ENCODE measurements at places on chromosomes 3 and 15. TPM values are rescaled to one million over a fixed set of nuclear protein-coding genes. Genes with fewer than 3 reads are reported as not detected.

HRG gene
- polyA plus RNA-seq = not detected

PLCB2 gene
- polyA plus RNA-seq = 8.0 TPM

ZNF662 gene
- polyA plus RNA-seq = not detected

ZIC1 gene
- polyA plus RNA-seq = not detected

TM6SF1 gene
- 0.76 TPM for polyA plus RNA-seq

TBC1D21 gene
- not detected for polyA plus RNA-seq

CFAP92 gene
- 0.52 TPM for polyA plus RNA-seq

TERB2 gene
- not detected for polyA plus RNA-seq

APOD gene
- 0.77 TPM for polyA plus RNA-seq

COLQ gene
- 0.68 TPM for polyA plus RNA-seq

CD80 gene
- 44.5 TPM for polyA plus RNA-seq

GRCh38 chr3:11845651-11846050 lies 1.0 kb downstream of the TAMM41 start:
- no peak for DNase-seq

DNA sequence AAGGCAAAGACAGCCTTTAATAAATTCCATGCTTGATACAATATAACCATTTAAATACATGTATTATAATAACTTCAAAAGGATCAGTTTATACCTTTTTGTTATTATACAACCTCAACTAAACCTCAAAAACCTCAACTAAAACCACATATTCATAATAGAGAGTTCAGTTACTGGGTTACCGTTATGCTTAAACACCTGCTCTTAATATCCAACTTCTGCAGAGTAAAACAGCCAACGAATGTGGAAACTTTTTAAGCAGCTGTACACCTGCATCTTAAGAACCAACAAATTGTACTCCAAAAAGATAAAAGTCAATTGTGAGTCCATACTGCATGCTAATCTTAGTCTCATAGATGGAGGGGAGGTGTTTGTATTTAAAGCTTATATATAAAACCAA lies 53.5 kb downstream of the TFDP2 start:
- DNase-seq = no peak

- peak; percentile 57 for DNase-seq
These were observed 58.7 kb upstream of the CHST2 start for GRCh38 chr3:143060906-143061305.

DNA sequence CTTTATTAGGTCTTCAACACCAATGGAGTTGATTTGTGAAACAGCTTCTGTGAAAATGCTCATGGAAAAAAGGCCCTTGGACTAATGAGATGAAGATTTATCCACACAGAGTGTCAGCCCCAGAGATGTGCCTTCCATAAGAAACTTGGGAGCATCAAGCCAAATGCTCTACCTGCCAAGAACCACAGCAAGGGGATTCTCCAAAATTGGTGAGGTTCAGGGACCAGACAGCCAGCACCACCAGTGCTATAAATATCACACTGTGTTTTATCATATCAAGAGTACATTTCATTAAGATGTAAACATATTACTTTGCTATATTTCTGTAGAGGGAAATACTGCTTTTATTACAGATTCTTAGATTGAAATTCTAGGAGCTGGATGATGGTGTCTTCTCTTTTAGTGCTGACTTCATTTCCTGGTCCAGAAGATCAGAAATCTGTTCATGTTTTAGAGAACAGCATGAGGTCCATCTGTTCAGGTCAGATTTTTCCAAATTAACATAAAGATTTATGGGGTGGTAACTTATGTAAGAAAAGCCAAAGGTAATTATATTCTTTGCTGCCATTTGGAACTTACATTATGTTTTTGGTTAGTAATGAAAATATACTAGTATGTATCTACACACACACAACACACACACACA lies 17.7 kb downstream of the SLC35G2 start:
- no peak for DNase-seq

GRCh38 chr3:44098656-44099415 lies 142.8 kb upstream of the TOPAZ1 start:
- DNase-seq = no peak

DNA sequence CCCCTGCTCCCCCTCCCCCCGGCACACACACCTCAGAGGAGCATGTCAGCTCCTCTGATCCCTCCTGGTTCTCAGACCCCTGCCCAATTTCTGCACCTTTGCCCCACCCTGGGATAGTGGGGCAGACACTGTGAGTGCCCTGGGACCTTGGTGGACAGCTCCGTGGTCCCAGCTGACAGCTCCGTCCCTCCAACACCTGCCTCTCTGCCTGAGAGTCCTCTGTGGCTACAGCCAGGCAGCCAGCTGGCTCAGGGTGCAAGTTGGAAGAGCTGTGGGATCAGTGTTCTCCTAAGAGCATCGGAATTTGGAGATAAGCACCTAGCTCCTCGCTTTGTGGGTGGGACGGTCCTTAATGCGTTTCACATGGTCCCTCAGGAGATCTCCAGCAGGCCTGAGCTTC lies 43.7 kb upstream of the PGPEP1L start:
- DNase-seq = no peak

DNA sequence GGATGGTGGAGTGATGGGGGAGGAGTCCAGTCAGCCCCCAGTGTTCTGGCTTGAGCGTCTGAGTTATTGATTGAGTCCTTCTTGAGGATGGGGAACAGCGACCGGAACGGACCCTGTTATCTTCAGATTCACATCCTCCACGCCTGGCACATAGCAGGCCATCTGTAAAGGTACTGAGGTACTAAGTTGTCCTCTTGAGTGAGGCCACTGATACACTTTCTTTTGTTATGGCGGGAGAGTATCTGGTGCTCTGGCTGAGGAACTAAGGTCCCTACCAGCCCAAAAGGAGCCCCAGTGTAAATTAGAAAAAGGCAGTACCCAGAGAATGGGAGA lies 16.7 kb upstream of the HRH1 start:
- DNase-seq = no peak

DNA sequence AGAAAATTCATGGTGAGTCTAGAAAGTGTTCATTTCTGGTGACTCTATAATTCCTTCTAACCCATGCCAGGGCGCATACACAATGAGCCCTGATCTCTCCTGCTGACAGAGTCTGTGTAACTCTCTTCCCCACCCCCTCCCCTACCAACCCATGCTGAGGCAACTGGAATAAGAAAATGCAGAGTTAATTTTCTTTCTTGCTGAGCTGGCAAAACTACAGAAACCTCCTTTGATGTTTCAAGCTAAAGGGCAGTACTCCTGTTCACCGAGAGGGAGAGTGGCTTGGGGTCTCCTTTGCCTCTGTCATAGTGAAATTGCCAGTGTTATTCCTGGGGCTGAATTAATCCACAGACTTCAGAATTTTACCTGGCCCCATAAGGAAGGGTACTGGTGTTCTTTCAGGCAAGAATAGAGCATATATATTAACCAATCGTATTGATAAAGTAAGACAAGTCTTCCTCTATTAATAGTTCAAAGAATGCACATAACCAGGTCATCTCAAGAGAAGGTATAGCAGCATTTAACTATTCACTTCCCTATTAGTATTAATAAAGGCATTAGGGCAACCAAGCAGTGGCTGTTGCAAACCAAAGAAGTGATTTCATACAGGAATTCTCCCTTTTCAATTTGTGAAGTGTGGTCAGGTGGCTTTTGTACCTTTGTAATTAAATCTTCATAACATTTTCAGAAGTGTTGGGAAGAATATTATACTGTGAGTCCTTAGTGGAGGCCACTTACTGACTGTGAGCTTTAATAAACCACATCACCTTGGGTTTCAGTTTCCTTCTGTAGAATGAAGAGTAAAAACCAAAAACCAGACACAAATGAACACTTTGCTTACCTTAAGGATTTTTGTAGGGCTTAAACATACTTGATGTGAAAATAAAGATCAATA lies 4.1 kb downstream of the GAP43 start:
- DNase-seq = no peak

GRCh38 chr3:33883538-33883950 lies 85.1 kb downstream of the PDCD6IP start:
- DNase-seq = no peak

GRCh38 chr3:50297896-50298725 lies 1.1 kb downstream of the HYAL3 start:
- no peak for DNase-seq

DNA sequence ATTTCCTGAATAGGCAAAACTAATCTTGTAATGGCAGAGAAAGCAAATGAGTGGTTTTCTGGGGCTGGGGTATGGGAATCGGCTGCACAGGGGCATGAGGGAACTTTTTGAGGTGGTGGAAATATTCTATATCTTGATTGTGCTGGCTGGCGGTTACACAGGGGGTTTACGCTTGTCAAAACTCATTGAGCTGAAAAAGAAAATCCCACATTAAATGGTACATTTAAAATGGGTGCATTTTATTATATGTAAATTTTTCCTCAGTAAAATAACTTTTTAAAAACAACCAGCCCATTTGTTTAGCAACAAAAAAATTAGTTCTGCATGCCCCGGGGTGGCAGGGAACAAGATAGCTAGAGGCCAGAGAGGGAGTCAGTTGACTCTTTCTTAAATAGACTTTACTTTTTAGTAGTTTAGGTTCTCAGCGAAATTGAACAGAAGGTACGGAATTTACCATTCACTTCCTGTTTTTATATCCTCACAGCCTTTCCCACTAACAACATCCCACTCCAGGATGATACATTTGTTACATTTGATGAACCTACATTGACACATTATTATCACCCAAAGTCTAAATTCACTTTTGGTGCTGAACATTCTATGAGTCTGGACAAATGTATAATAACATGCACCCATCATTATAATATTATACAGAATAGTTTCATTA lies 41.2 kb upstream of the BCL2A1 start:
- no peak for DNase-seq

GRCh38 chr15:64017082-64017588 lies 29.1 kb downstream of the DAPK2 start:
- no peak for DNase-seq

GRCh38 chr3:45204136-45204535 lies 22.0 kb downstream of the TMEM158 start:
- no peak for DNase-seq

GRCh38 chr3:153146191-153147053 lies 15.6 kb upstream of the RAP2B start:
- DNase-seq = no peak

- no peak for DNase-seq
These were observed 271.1 kb downstream of the DIPK2A start for GRCh38 chr3:144242747-144243146.

GRCh38 chr3:85760342-85760741 lies 801.6 kb downstream of the CADM2 start:
- DNase-seq = no peak

DNA sequence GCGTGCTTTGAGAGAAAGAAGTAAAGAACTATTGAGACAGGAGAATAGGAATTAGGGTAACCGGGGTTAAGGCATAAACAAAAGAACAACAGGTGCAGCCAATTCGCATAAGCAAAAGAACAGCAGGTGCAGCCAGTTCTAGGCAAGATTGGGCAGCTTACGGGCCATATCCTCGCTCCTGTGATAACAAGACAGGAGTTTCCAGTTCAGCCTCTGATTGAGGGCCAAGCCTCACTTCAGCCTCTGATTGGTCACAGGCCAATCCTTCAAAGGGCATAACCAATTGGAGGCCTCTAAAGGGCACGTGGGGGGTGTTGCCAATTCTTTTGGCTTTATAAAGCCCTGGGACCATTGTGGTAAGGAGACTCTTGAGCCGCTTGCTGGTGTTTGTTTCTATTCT lies 143.5 kb downstream of the GADL1 start:
- DNase-seq = no peak

- no peak for DNase-seq
These were observed 71.1 kb upstream of the SLC24A5 start for GRCh38 chr15:48049736-48050135.

DNA sequence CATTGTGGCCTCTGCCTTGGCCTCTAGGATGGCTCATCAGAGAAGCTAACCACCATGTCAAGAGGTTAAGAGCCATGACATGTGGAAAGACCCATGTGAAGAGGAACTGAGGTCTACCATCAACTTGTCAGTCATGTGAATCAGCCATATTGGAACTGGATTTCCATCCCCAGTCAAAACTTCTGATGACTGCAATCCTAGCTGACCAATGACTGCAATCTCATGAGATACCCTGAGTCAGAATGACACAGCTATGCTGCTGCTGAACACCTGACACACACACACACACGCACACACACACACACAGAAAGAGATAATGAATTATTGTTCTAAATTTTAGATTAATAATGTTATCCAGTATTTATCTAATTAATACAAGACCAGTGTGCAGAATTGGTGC lies 337.5 kb upstream of the LMCD1 start:
- DNase-seq = no peak

DNA sequence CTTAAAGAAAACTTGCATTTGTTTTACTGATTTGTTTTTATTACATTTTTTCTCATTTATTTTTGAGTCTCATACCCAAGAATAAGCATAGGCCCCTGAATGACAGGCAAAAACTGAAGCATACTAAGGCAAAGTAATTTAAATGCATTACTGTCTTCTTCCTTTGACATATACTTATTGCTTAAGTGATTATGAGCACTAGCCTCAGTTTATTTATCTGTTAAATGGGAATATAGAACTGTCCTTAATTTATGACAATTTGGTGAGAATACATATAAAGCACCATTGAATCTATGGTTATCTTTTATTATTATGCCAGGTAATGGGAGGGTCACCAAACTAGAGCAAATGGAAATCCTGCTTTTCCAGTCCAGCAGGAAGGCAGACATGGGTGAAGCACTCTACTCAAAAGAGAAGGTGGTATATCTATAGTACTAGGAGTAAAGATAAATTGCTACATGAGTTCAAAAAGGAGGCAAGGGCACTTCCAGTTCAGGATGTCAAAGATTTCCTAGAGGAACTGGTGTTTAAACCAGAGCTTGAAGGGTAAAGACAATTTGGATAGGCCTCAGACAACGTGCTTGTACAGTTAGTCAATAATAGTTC lies 435.0 kb downstream of the FOXP1 start:
- no peak for DNase-seq

Data from GM12878 (cell line).